ENCODE measurements at places on chromosomes 11 and 22. TPM values are rescaled to one million over a fixed set of nuclear protein-coding genes. Genes with fewer than 3 reads are reported as not detected.

NXPE4 gene
- not detected for total RNA-seq

ALG12 gene
- 25.4 TPM for total RNA-seq

RFPL2 gene
- 0.52 TPM for total RNA-seq

OR8G1 gene
- total RNA-seq: not detected

ZNF280A gene
- total RNA-seq: not detected

RAPSN gene
- 3.6 TPM for total RNA-seq

- H3K36me3 ChIP-seq: peaks cover 24% of the 10 kb centered on the region
- DNase-seq: no peak
- H3K4me3 ChIP-seq: no peak overlapping the region
- no peaks in the 10 kb centered on the region for H3K27me3 ChIP-seq
- no peak overlapping the region for H3K27ac ChIP-seq
Observed at GRCh38 chr22:20012741-20013331, 3.8 kb downstream of the ARVCF start.

GRCh38 chr22:44103735-44104480, 76.8 kb upstream of the PARVG start:
- no peak for DNase-seq
- no peaks in the 10 kb centered on the region for H3K4me1 ChIP-seq
- H3K27me3 ChIP-seq: no peaks in the 10 kb centered on the region
- H3K36me3 ChIP-seq: no peaks in the 10 kb centered on the region
- H3K4me3 ChIP-seq: no peak overlapping the region

GRCh38 chr11:4804280-4804679, at the start of gene OR52R1:
TSS of gene OR52R1 (minus strand) at chr11:4804380. CDS start at chr11:4804380, 0 bp downstream.
- no peaks in the 10 kb centered on the region for H3K36me3 ChIP-seq
- H3K4me1 ChIP-seq: no peaks in the 10 kb centered on the region
- DNase-seq: no peak

DNA sequence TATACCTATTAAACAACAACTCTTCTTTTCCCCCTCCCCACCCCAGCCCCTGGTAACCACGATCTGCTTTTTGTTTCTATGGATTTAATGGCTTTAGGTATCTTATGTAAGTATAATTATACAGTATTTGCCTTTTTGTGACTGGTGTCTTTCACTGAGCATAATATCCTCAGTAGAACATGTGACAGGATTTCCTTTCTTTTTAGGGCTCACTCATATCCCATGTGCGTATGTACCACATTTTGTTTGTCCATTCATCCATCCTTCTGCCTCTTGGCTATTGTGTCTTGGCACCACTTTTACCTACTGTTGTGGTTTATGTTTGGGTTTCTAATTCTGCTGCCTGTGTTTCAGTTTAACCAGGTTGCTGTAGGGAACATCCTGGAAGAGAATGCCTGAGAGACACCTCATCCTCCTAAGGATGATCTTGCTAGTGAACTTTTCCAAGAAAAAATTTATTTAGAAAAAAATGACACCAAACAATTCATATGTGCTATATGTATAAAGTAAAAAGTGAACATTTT, 77.6 kb upstream of the SESN3 start:
- no peaks in the 10 kb centered on the region for H3K36me3 ChIP-seq
- H3K27ac ChIP-seq: no peak overlapping the region
- no peak overlapping the region for H3K4me3 ChIP-seq
- no peaks in the 10 kb centered on the region for H3K4me1 ChIP-seq
- H3K27me3 ChIP-seq: no peaks in the 10 kb centered on the region

- no peak for DNase-seq
- no peak overlapping the region for H3K4me3 ChIP-seq
- no peaks in the 10 kb centered on the region for H3K27me3 ChIP-seq
Observed at GRCh38 chr11:87215236-87215635, 177.5 kb downstream of the TMEM135 start.

DNA sequence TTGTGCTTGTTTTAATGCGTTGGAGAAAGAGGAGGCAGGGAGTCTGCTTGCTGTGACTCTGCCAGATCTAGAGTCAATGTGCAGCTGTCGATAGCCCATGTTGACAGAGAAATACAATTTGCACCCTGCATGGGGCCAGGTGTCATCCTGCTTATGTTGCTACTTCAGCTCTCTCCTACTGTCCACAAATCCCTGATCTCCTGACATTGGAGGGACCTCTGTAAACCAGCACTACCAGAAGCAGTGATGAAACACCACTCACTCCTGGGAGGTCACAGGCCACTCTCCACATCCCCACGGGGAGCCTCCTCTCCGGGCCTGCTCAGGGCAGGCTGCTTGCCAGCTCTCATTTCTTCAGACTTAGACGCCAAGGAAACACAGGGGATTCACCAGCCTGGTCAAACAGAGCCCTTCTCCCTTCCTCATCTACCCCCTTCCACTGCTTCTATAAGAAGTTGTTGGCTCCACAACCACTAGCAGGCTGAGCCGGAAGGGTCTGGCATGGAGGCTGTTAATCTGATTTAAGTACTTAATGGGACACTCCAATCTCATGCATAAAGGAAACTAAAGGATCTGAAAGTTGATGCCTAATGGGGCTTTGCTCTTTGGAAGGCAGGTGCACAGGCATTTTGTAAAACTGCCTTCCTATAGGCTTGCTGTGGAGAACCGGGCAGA, 29.9 kb upstream of the CSNK2A3 start:
- no peak for DNase-seq
- H3K27me3 ChIP-seq: no peaks in the 10 kb centered on the region
- no peak overlapping the region for H3K27ac ChIP-seq

DNA sequence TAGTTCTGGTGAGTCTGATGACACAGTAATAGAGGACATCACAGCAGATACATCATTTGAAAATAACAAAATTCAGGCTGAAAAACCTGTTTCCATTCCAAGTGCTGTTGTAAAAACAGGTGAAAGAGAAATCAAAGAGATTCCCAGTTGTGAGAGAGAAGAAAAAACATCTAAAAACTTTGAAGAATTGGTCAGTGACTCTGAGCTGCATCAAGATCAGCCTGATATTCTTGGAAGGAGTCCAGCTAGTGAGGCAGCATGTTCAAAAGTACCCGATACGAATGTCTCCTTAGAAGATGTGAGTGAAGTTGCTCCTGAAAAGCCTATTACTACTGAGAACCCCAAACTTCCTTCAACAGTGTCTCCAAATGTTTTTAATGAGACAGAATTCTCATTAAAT, 38.7 kb downstream of the RTN3 start:
- H3K36me3 ChIP-seq: peaks cover 3% of the 10 kb centered on the region
- no peaks in the 10 kb centered on the region for H3K27me3 ChIP-seq
- no peaks in the 10 kb centered on the region for H3K4me1 ChIP-seq
- no peak overlapping the region for H3K27ac ChIP-seq
- DNase-seq: no peak
